ENCODE measurements at places on chromosomes 11 and 22.

GRCh38 chr11:2928605-2929530, at the start of gene PHLDA2:
PHLDA2 (minus strand) TSS chr11:2929420; CDS start chr11:2929364, 56 bp downstream.
- no peak for DNase-seq

DNA sequence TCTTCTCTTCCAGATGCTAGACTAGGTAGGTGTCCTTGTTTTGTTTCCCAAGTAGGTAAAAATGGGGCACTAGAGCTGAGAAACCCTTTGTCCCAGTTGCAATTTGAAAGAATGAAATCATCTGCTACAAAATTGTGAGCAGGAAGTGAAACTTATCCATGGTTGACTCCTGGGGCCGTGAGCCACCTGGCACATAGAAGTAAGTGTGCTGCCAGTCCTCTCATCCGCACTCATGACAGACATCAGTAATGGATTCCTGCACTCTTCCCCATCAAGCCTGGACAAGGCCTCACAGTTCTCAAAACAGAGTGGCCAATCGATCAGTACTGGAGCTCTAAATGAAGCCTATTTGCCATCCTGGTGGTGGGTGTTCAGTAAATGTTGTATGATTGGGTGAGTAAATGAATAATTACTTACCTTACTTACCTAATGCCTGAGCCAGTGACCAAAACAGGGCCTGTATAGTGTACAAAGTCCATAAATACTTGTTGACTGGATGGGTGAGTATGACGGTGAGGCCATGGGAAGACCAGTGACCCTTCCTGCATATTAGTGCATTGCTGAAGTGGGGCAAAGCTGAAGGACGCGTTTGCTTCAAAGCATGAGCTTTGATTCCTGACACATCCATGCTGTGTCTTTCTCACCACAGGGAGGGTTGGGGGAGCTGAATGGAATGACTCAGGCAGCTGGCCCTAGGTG, 68.9 kb upstream of the HEPHL1 start:
- DNase-seq = no peak

DNA sequence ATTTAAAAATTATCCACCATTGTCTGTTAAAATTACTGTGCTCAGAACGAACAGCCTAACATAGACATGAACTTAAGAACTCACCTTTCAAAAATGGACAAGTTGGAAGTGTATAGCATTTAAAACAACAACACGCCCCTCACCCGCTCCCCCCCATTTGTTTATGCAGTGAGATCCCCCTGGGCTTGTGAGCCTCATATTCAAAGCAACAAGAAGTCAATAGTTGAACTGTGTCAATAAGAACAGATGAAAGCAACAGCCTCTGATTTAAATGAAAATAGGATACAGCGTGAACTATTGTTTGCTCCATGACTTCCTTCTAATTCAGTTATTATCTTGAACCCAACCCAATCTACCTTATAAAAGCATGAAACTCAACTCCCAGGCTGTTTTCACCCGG, 314.2 kb downstream of the BLID start:
- DNase-seq = no peak

DNA sequence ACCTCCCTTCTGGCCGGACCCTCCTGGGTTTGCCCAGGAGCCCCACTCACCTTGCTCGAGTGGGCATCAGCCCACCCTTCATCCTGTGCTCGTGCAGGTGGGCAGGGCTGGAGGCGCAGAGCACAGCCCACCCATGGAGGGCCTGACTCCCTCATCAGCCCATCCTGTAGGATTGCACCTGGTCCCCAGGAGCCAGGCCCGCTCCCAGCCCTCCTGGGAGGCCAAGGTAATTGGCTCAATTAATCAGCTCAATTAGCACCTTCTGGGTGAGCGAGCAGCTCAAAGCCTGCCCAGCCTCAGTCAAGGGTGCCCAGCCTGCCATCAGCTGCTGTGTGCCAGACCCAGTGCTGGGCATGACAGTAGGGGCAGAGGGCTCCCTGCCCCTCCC, 58.1 kb upstream of the NECTIN1 start:
- no peak for DNase-seq

- no peak for DNase-seq
Measured at GRCh38 chr11:96306600-96306932, 36.4 kb downstream of the MAML2 start.

DNA sequence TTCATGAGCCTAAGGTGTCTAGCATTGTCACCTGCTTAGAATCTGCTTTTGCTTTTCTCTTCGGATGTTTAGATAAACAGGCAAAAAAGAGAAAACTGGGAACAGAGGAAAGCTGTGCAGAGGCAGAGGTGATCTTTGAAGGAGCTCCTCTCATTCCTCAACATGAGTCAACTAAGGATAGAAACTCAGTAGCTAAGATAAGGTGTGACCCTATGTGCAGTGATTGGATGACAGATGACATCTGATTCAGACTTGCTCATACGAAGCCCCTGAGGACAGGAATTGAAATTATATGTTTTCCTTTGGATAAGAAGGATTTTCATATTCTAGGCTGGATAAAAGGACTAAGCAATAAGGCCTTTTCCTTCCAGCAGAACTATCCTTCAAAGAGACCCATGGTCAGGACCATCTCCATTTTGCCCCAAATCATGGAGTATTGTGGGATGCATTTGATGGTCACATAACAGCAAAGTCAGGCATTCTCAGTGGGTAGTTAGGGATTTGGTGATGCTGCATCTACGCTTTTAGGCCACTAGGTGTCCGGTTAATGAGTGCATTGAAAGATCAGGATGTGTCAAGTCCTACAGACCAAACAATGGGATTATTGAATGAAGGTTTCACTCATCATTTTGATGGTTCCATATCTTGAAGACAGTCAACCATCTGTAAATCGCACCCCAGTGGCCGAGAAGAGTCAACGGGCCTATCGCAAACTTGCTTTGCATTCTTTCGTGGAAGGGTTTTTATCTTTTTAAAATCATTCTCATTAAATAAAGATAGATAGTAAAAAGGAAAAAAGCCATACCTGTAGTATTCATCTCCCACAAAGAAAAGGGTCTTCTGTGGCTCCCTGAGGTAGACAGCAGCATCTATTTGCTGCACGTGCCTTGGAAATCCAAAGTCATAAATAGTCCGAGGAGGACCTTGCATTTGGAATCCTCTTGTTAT, 32.2 kb downstream of the MMP20 start:
- no peak for DNase-seq

DNA sequence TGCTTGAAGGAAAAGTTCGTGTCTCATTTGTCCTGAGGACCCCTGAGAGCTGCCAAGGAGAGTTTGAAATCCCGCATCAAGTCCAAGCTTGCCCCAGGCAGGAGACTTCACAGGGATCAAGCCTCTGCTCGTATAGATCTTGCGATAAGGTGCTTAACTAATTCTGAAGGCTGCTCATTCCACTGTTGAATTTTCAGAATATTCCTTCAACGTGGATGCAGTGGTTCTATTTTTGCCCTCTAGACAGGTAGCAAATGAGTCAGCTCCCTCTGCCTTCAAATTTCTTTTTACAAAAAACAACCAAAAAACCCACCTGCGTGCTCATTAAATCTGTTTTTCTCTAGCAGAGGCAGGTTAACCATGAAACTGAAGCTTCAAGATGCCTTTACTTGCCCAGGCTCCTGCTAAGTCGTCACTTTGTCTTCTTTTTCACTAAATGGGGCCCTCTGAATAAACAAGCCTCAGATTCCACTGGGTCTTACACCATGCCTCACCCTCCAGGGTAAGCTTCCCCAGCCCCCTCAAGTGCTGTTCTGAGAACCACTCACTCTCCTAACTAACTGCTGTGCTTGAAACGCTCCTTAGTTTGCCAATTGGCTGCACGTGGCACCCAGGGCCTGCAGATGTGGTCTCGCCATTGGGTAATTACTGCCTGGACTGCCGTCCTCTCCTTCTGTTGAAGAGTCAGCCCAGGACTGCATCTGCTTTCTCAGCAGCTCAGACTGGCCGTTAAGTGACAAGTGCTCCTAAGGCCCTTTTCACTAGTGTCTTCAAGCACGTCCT, 105.0 kb downstream of the TRPC6 start:
- no peak for DNase-seq

GRCh38 chr11:96341211-96342013, 1.6 kb downstream of the MAML2 start:
- peak; percentile 54 for DNase-seq

DNA sequence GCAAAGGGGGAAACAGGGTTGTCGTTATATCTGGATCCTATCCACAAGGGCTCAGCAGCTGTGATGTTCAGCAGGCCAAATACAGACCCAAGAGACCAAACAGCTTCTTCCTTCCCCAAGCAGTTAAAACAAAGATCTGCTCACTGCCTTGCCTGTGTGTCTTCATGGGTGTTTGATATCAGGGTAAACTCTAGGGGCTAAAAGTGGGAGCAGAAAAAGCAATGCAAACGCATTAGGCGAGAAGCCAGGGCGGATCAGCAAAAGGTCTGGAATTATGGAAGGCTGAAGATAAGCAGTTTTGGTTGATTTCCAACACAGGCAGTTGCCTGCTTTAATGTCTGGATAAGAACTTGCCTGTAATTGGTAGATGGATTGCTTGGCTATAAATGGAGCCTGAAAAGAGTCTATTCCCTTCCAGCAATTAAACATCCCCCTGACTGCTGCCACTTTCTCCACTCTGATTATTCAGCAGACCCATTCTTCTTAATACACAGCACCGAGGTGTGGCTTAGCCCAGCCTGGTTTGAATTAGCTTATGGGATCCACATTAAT, 126.3 kb downstream of the COMMD9 start:
- DNase-seq = no peak

GRCh38 chr11:27234043-27234668, 128.9 kb downstream of the CCDC34 start:
- peak; percentile 23 for DNase-seq

DNA sequence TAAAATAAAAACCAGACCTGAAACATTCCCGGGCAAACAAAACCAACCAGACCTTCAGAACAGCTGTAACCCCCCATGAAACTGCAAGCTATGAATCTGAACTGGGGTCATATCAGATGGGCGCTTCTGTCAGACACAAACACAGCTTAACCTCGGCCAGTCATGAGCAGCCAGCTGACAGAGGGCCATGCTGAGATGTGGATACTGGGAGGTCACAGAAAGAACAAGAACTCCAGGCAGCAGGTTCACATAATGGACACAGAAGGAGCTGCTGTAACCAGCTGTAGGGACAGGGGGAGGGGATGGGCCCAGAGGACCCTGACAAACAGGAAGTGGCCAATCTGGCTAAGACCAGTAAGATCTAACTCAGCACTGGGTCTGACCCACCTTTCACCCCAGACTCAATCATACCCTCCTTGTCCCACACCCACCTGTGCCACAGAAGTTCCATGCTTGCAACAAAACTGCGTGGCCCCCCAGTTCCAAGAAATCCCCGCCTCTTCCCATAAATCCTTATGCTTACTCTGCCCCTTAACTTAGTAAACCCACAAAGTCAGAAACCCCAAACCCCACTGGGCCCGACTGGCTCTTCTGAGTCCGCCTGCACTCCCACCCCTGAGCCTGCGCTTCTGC, 4.0 kb downstream of the APOL4 start:
- DNase-seq = no peak

DNA sequence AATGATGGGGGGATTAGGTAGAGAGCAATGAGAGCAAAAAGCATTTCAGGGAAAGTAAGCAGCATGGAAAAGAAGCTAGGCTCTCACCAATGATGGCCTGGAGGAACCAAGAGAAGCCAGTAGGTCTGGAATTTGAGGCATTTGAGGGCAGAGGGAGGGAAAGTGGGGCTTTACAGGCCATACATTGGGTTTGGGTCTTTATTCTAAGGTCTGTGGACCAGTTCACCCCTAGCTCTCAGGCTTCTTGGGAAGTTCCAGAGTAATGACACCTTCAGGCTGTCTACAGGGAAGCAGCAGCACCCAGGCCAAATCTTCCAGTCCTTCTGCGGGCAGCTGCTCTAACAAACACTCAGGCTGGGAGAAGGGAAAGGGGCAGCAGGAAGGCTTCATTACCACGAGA, 29.4 kb downstream of the ARFGAP2 start:
- DNase-seq = no peak

DNA sequence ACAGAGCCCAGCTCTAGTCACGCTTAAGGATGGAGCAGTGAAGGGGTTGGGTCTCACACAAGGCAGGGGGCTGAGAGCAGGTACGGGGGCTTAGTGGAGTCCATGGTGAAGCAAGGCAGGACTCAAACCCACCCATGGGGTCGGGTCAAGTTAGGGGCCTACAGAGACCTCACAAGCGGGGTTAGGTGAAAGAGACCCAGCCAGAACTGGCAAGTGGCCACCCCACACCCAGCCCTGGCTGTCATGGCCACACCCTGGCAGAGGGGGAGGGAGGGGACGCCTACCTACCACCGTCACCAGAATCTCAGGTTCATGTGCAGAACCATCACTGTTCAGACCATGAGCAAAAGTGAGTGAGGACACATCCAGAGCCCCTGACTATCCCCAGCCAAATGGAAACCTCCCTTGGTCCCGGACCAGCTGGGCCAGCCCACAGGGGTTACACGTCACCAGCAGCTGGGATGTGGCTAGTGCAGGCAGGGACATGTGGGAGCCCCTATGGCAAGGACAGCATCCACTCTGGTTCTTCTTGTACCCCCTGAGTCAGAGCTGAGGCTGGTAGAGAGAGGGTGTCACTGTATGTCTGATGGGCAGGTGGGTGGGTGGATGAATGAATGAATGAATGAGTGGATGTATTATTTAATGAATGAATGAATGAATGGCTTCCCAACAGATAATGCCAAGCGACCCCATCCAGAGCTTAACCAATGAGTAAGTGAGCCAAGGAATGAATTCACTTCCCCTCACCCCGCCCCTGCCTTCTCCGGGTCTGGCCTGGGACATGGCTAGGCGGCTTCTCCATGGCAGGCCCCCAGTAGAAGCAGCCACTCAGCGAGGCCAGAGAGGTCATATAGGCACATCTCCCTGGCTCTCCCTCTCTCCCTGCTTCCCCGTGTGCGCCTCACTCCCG, 681.6 kb downstream of the TBC1D22A start:
- DNase-seq = no peak

GRCh38 chr22:48631288-48631863, 1196.3 kb downstream of the BRD1 start:
- DNase-seq = no peak

DNA sequence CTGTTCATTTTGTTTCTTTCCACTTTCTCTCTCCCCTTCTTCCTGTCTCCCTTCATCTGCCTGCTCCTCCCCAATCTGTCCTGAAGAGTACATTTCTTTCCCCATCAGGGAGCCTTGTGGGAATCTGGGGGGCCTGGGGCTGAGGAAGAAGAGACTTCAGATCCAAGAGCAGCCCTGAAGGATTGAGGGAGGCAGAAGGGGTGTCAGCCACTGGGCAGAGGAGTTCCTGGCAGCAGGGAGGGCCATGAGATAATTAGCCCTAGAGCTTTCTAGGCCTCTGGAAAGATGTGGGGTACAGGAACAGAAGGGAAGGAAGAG, 24.4 kb upstream of the OAF start:
- DNase-seq = no peak
